Upper lobe of left lung (tissue), 6 donors: ENCODE measurements at places on chromosomes 12 and 14.

GRCh38 chr12:28065889-28066630 is 93.5 kb upstream of the PTHLH start:
- no peak overlapping the region for H3K27ac ChIP-seq
- no peak for DNase-seq
- no peaks in the 10 kb centered on the region for H3K36me3 ChIP-seq
- H3K4me3 ChIP-seq, result no peak overlapping the region
- H3K4me1 ChIP-seq, result no peaks in the 10 kb centered on the region

GRCh38 chr12:99029511-99030271 is 384.6 kb downstream of the APAF1 start:
- DNase-seq, result no peak
- H3K27ac ChIP-seq, result no peak overlapping the region
- no peaks in the 10 kb centered on the region for H3K27me3 ChIP-seq

DNA sequence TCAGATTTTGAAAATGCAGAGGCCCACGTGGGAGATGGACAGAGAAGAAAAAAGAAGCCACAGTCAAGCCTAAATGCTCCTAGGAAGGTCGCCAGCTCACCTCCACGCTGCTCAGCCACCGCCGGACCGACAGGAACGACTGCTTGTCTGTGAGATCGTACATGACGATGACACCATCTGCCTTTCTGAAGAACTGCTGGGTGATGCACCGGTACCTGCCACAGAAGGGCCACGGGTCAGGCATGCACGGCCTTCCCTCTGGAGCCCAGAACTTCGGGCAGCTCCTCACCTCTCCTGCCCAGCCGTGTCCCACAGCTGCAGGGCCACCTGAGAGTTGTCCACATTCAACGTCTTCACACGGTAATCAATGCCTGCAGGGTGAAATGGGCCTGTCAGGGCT is 125.6 kb downstream of the CRACR2A start:
- H3K27me3 ChIP-seq, result no peaks in the 10 kb centered on the region
- H3K4me1 ChIP-seq, result no peaks in the 10 kb centered on the region
- H3K4me3 ChIP-seq, result no peak overlapping the region
- peak; percentile 53 for DNase-seq

DNA sequence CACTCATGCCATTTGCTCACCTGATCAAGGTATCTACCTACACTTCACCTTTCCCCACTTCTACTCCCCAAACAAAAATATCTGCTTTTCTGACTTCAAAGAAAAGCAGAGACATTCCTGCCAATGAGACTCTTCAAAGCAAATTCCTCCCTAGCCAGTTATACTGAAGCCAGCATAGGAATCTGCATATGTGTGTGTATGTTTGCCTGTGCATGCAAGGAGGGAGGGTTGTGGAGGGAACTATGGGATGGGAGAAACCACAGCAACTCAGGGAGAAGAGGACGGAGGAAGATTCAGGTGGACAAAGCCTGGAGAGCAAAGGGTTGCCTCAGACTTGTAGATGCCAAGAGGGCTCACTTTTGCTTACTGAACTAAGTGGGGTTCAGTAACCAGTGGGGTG is 26.4 kb upstream of the VDR start:
- no peak overlapping the region for H3K27ac ChIP-seq
- no peaks in the 10 kb centered on the region for H3K27me3 ChIP-seq
- no peaks in the 10 kb centered on the region for H3K36me3 ChIP-seq
- no peak overlapping the region for H3K4me3 ChIP-seq
- no peaks in the 10 kb centered on the region for H3K4me1 ChIP-seq
- DNase-seq, result no peak

DNA sequence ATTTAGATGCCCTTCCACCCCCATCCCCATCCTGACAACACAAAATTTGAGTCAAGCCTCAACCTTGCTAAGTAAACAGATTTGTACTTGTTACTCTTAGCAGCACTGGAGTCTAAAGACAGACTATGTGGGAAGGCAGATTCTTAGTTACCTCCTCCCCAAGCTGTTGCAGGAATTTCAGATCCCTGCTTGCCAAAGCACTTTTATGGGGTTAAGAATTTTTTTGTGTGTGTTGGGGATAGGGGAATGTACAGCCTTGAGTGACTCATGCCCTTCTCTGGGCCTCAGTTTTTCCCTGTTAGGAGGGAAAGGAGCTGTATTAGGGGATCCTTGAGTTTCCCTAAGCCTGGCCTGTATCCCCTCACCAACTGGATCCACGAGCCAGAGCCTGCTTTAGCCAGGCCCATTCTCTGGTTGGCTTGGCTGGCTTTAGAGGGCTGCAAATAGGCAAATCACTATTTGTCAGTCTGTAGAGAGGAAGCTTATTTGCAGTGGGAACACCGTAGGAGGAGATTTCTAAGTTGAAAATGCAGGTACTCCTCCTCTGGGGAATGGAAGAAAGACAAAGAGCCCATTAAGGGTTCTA is 27.7 kb upstream of the RNU6-8 start:
- no peak overlapping the region for H3K27ac ChIP-seq
- no peak for DNase-seq
- H3K27me3 ChIP-seq, result no peaks in the 10 kb centered on the region
- no peak overlapping the region for H3K4me3 ChIP-seq

GRCh38 chr12:112938751-112939150 is 477 bp downstream of the OAS3 start:
- peak overlapping the region; percentile 88 for H3K27ac ChIP-seq
- no peaks in the 10 kb centered on the region for H3K27me3 ChIP-seq
- peak overlapping the region; percentile 70 for H3K4me3 ChIP-seq
- peaks cover 17% of the 10 kb centered on the region for H3K4me1 ChIP-seq
- peaks cover 15% of the 10 kb centered on the region for H3K36me3 ChIP-seq
- no peak for DNase-seq

- no peak overlapping the region for H3K4me3 ChIP-seq
- DNase-seq, result no peak
- no peaks in the 10 kb centered on the region for H3K36me3 ChIP-seq
- peaks cover 11% of the 10 kb centered on the region for H3K4me1 ChIP-seq
- H3K27me3 ChIP-seq, result no peaks in the 10 kb centered on the region
Observed at GRCh38 chr14:56195704-56196103, 77.5 kb downstream of the PELI2 start.
